ENCODE measurements at places on chromosomes 4 and X.
A peak's percentile ranks its signal among the peaks of the same experiment; 100 is the strongest.

- no peak for DNase-seq
These were observed 746 bp downstream of the TCEAL7 start for GRCh38 chrX:103330681-103331288.

DNA sequence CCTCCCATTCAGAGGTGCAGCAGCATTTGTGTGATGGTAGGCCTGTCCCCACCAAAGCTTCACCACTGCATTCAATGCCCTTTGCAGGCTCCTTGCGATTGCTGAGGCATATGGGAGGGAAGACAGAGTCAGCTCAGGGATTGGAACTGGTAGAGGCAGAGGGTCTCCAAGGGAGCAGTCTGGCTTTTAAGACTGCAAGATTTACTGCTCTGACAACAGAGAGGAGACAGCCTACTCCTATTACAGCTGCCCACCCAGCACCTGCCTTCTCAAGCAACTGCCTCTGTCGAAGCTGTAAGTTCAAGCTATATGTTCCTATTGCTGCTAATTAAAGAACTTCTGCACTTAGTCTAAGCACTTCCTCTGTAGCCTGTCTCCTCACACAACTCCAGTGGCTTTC is 481.8 kb downstream of the FGF13 start:
- DNase-seq, result no peak

GRCh38 chrX:76922100-76922499 is 494.6 kb downstream of the MAGEE1 start:
- DNase-seq, result no peak

GRCh38 chrX:1727531-1728027 is 112.7 kb downstream of the ASMT start:
- DNase-seq, result no peak

DNA sequence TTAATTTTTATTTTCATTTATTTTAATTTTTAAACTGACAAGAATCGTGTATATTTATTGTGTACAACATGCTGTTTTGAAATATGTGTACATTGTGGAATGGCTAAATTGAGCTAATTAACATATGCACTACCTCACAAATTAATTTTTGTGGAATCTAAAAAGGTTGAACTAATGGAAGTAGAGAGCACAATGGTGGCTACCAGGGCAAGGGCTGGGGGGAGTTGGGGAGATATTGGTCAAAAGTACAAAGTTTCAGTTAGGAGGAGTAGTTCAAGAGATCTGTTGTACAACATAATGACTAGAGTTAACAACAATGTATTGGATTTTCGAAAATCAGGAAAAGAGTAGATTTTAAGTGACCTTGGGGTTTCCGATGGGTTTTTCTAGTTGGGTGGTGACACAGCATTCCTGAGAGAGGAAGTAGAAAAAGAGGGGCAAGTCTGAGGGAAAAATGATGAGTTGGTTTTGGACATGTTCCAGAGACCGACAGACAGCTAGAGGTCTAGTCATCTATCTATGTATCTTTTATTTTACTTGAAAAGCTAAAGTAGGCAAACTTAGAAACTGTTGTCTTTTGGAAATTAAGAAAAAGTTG is 23.2 kb downstream of the APOO start:
- DNase-seq, result no peak

GRCh38 chr4:4852591-4853362 is 6.7 kb upstream of the MSX1 start:
- DNase-seq, result no peak

GRCh38 chr4:20127626-20128025 is 124.1 kb upstream of the SLIT2 start:
- DNase-seq, result no peak

DNA sequence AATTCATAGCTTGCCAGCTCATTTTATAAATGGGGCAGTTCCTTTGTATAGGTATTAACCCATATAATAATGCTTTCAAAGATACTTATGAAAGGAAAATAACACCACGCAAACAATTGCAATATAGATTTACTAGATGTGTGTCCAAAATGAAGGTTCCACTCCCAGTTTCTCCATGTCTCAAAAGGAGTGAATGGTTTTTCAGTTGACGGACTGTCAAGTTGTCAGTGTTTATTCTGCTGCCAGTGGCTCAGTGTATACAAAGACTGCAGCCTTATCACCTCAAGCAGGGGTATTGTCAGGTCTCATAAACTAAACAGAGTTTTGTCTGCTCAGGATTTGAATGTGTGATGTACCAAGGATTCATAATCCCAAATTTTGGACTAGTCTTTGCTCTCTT is 585.3 kb upstream of the ATOH1 start:
- no peak for DNase-seq

GRCh38 chr4:41643331-41643730 is 105.2 kb downstream of the PHOX2B start:
- no peak for DNase-seq

GRCh38 chrX:154505734-154506133 is 10.3 kb downstream of the FAM3A start:
- no peak for DNase-seq

DNA sequence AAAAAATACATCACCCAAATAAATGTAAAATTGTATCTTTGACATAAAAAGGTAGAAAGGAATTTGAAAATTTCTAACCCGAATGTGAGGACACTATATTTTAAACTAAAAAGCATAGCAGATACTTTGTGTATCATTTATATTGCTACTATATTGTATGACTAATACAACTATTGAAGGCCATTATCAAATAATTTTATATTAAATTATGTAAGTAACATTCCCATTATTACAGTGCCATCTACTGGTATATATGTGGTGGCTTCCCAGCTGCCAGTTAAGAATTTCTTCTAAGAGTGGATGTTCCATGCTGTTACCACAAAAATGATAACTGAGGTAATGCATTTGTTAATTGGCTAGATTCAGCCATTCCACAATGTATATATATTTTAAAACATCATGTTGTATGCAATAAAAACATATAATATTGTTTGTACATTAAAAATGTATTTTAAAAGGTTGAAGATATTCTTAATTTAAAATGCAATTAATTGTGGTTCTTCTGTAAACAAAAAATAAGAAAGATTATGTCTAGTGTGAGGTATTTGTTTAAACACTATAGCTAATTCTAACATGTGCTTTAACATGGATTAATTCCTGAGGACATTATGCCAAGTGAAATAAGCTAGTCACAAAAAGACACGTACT is 65.3 kb downstream of the EGF start:
- DNase-seq, result no peak

GRCh38 chr4:88879991-88880390 is 177.0 kb downstream of the FAM13A start:
- DNase-seq, result no peak

DNA sequence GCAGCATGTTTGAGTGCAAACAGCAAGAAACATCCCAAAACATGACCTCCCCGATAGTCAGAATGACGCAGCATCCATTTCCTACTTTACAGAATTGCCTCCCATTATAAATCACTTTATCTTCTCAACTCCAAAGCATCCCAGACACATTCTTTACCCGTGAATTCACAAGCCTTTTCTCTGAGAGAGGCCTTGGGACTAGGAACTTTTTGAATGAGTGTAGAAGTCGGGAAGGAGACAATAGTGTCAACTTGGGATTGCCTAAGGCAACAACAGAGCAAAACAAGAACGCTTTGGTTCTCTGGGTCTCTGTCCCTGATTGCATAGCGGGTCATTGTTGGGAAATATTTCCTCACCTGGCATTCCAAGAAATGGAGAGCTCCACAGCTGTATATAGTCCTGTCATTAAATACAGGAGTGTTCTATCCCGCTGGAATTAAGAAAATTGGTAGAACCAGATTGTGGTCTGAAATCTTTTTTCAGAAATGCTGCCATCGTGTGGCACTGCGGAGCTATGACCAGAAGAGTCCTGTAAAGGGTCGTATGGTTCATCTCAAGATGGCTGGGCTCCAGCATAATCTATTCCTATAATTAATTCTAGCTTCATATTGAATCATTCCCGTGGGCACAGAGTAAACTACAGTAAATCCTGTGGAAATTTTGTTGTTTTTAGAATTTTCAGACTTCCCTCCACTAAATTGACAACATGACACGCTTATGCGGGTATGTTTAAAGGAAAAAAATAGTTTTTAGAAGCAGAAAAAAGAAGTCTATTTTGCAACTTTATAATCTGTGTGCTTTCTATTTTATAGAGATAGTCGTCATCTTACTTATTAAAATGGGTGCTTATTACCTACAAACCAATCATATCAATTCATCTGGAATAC is 2.0 kb upstream of the SPP1 start:
- DNase-seq, result no peak

GRCh38 chr4:83561381-83561780 is 25.5 kb downstream of the GPAT3 start:
- no peak for DNase-seq

GRCh38 chr4:92074839-92075238 is 228.9 kb upstream of the GRID2 start:
- DNase-seq, result no peak

GRCh38 chr4:78675325-78675724 is 100.8 kb upstream of the BMP2K start:
- no peak for DNase-seq

DNA sequence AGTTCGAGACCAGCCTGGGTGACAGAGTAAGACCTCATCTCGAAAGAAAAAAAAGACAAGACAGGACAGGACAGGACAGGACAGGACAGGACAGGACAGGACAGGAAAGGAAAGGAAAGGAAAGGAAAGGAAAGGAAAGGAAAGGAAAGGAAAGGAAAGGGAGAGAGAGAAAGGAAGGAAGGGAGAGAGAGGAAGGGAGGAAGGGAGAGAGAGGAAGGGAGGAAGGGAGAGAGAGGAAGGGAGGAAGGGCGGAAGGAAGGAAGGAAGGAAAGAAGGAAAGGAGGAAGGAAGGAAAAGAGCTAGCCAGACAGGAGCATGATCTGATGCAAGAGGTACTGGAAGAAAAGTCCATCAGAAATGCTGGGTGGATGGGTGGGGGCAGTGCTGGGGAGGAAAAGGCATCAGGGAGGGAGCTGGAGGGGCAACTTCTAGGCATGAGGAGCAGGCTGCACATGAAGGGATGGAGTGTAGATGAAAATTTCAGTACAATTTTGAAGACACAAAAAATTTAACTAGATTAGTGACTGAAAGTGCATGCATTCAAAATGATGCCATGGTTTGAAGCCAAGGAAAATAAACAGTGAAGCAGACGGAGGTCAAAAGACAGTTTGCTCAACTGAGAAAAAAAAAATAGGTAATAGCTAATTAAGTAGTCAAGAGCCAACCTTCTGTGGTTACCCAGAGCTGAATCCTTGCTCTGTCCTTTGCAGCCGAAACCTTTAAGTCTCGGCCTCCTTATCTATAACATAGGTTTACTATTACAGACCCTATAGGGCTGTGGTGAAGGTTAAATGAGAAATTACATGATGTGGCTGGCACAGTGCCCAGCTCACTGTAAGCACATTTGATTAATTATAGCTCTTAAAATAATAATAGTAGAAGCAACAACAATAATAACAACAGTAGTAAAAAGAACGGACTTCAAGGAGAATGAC is 59.9 kb downstream of the ZNF827 start:
- no peak for DNase-seq

DNA sequence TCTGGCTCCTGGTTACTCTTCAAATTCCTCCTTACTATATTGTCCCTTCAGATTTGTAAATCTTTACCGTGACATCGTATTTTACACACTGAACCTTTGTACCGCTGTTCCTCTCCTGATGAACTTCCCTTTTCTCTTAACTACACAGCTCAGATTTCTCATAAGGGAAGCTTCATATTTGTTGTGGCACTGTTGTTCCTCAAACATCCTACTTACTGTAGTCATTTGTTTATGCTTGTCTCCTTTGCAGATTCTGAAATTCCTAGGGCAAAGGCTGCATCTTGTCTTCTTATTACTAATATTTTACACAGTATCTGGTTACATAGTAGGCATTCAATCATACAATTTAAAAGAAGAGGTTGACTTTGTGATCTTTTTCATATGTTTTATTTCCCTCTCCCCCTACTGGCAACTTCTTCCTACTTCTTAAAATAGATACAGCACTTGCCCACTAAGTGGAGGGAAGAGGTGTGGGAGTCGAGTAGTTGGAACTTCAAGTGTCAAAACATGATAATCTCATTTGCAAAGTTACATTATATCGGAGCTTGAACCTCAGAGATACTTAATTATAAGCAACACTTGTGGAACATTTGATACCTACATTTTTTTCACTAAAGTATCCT is 50.0 kb downstream of the TET2 start:
- peak; percentile 35 for DNase-seq

GRCh38 chr4:153341575-153342090 is 2.9 kb upstream of the MND1 start:
- DNase-seq, result no peak

- DNase-seq, result no peak
These were observed 25.9 kb upstream of the PRDM5 start for GRCh38 chr4:120948382-120948781.

DNA sequence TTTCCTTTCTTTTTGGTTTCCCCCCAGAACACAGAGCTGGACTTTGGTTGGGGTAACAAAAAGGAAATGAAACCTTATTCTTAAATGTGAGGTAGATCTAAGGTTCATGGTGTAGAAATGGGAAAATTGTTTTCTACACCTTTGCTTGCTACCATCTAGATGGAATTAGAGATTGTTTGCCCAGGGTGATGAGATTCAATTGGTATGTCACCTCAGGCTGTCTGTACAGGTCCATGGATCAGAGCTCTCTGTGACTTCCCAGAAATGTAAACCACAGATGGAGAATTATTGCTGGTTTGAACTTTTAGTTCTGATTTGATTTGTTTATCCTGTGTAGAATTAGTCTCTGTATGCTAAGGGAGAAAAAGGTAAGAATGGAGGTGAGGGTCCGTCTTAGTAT is 146.7 kb downstream of the PCDH7 start:
- DNase-seq, result no peak

DNA sequence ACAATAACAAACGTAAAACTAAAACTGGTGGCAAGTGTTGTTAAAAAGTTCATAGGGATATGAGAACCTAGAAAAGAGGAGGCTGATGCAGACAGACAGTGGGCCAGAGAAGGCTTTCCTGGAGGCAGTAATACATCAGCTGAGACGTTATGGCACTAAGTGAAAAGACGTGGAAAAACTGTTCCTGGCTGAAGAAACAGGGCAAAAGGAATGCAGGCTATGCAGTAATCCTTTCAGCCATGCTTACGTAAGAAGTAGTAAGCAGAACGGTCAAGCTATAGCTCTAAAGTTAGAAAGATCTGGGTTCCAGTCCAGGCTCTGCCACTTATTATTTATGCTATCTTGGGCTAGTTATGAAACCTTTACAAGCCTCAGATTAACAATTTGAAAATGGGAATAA is 6.4 kb downstream of the LAMTOR3 start:
- DNase-seq, result no peak

GRCh38 chr4:109011241-109012026 is 248.6 kb upstream of the ETNPPL start:
- DNase-seq, result no peak

DNA sequence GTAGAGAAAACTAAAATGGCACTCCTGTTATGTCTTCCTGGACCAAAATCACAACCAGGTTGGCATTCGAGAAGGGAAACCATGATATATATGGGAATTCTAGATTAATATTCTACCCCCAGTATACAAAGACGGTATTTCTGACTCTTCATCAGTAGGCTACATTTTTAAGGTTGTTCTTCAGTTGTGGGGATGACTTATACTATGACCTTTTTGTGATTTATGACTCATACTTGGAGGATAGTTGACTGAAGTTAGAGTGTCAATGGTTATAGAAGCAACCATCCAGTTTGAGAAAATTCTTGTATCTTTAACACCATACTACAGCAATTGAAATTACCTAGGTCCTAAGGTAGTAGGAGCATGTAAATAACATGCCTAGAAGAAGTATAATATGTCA is 49.8 kb upstream of the CYSLTR1 start:
- no peak for DNase-seq

Data from GM12878 (cell line).